ENCODE measurements at places on chromosomes 16 and 17.

DNA sequence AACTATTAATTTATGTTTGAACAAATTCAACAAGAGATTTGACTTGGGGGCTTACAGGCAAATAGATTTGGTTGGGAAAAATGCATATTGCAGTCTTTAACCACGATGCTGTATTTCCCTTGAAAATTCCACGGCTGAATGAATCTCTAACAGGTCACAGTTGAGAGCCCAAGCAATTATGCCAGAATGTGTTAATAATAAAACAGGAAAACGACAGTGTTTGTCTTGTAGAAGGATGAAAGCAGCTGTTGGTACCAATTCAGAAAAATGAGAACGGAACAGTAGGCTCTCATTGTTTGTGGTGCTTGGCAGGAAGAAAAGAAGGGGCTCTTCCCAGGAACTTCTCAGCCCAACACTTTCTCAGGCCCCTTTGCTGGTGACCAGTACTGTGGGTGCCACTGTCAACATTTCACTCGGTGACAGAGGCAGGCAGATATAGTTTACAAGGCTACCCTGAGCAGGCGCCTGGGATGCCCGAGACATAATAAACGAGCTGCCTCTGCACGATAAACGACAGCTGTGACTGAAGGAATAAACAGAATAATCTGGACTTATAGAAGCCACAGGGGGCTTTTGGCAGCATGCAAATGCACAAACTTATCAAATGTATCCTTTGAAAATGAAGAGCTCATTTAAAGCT, 387.1 kb downstream of the HS3ST4 start:
- no peak for DNase-seq

- no peak for DNase-seq
These were observed 107.0 kb downstream of the ZFHX3 start for GRCh38 chr16:72940886-72941285.

- DNase-seq, result no peak
These were observed 396.8 kb downstream of the NPIPA8 start for GRCh38 chr16:17939723-17940122.

- peak; percentile 82 for DNase-seq
These were observed 98.6 kb downstream of the GNAO1 start for GRCh38 chr16:56289862-56290261.

DNA sequence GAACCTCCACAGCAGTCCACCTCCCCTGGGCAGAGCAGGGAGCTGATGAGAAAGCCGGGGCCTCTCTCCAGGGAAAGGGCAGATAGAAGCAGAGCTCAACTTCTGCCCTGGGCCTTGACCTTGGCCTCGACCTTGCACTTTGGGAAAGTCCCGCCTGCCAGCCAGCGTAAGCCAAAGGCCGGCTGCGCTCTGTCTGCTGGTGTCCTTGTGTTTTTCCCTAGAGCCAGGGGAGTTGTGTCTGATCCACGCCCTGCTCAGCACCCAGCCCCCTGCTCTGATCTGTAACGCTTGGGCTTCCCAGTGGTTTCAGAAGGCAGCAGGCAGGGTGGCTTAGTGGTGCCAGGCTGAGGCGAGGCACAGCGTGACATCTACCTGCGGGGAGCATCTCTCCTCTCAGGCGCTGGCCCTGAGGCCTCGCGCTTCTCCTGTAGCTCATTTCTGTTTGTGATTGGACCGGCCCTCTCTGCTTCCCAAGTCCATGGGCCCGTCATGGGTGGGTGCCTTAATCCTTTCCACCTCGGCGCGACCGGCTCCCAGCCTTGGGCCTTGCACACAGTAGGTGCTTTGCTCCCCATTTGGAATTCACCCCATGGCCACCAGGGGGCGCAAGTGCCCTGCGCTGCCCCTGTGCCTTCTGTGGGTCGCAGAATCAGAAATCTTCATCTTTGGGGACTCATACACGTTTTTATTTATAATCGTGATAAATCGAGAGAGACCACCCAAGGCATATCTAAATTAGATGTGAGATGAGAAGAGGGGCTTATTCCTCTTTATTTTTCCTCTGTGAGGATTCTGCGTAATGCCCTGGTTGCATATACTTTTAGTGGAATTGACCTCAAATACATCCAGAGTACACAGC, 24.2 kb downstream of the SGSH start:
- DNase-seq, result peak; percentile 25

DNA sequence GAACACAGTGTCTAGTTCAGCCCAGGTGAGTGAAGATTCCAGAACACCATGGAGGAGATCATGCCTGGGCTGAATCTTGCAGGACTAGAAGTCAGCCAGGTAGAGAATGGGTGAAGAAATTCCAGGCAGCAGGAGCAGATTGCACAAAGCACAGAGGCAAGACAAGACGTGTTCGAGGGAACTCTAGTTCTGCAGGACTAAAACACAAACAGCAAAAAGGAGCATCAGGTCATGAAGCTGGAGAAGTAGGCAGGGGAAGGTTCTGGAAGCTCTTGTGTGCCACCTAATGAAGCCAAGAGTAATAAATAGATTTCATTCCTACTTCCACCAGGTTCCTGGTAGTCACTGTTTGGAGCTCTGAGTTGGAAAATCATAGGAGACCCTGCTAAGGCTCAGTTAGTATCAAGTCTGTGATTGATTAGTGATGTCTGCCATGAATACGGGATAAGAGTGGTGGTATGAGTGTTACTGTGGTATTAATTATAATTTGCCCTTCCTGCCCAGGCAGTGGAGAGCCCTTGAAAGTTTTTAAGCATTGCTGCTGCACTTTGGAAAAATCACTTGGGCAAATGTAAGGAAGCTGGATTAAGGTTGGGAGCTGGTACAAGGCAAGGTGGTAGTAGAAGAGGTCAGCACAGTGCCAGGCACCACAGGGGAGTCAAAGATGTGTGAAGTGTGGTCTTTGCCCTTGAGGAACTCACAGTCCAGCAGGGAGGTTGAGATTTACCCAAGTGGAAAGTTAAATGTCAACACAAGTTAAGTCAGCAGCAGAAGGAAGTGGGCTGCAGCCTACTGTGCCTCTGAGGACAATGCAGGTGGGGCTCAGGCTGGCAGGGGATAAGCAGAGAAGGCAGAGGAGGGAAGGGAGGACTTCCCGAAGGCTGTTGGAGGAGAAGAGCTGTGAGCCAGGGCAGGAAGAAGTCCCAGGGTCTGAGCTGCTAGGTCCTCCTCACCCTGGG, 13.5 kb upstream of the FOXN1 start:
- no peak for DNase-seq

- DNase-seq, result no peak
These were observed 13.0 kb downstream of the SKAP1 start for GRCh38 chr17:48416971-48417370.

GRCh38 chr17:50866950-50867362, 802 bp upstream of the TOB1 start:
- DNase-seq, result peak; percentile 91

- no peak for DNase-seq
These were observed 985 bp downstream of the SGSM2 start for GRCh38 chr17:2338315-2338657.

GRCh38 chr16:47667956-47668355, 206.8 kb downstream of the PHKB start:
- DNase-seq, result no peak

DNA sequence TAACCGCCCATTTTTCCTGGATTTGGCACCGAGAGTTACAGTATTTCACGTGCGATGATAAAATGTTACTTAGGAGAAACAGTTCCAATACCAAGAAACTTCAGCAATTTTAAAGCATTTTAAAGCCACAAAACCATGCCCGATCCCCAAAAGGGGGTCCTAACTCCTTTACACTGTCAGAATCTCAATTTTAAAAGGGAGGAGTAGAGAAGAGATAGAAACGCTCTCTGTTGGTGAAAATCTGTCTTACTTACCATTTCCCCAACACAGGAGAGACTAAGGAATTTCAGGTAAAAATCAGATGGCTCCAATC, 526 bp upstream of the RNASEK start:
- no peak for DNase-seq

GRCh38 chr16:47979616-47980182, 176.1 kb downstream of the ABCC12 start:
- peak; percentile 10 for DNase-seq

DNA sequence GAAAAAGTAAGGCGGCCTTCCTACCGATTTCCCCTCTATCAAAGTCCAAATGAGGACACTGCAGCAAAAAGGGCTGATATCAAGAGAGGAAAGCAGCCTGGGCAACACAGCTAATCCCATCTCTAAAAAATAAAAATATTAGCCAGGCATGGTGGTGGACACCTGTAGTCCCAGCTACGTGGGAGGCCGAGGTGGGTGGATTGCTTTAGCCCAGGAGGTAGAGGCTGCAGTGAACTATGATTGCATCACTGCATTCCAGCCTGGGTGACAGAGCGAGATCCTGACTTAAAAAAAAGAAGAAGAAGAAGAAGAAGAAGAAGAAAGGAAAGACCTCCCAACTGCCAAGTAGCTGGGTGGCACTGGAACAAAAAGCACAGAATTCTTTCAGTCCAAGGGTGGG, 14.4 kb downstream of the CACNB1 start:
- DNase-seq, result no peak

GRCh38 chr17:66275651-66276050, 26.8 kb upstream of the PRKCA start:
- DNase-seq, result no peak
